ENCODE measurements at places on chromosomes 7 and 10.
A peak's percentile ranks its signal among the peaks of the same experiment; 100 is the strongest.

- DNase-seq: no peak
These were observed 201.3 kb downstream of the MAD1L1 start for GRCh38 chr7:2031451-2031845.

GRCh38 chr10:373526-374309 lies 238.5 kb downstream of the ZMYND11 start:
- peak; percentile 92 for DNase-seq

- no peak for DNase-seq
These were observed 15.1 kb downstream of the CNTNAP2 start for GRCh38 chr7:146131701-146132100.

DNA sequence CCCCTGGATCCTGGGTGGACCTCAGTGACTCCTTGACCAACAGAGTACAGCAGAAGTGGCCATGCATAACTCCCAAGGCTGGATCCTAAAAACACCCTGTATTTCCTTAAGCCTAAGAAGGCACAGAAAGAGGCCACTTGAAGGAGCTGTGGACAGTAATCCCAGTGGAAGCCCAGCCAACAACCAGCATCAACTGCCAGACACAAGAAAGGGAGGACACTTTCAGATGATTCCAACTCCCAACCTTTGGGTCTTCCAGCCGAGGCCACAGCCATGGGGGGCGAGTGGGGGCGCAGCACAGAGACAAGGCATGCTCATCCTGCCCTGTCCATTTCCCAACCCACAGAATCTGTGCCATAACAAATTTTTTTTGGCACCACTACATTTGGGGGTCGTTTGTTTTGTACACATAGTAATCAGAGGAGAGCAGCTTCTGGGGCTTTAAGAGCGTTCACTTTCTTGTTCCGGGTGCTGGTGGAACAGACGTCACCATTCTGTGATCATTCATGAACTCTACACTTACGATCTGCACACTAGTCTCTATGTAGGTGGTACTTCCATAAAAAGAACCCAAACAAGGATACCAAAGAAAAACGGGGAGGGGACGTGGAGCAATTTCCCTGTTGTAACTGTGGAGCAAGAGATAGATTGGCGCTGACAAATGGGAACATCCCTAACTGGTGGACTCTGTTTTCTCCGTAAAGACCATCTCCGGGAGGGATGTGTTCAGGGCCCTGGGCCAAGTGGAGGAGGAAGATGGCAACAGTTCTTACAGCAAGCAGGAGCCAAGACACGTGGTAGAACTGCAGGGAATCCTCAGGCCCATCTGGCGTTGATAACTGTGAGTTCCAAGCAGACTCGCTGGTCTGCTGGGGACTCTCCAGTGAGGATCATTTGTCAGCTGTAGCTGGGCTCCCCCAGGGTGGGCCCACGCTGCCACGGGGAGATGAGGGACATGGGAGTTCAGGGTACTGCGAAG lies 6.0 kb upstream of the SLC29A3 start:
- no peak for DNase-seq

DNA sequence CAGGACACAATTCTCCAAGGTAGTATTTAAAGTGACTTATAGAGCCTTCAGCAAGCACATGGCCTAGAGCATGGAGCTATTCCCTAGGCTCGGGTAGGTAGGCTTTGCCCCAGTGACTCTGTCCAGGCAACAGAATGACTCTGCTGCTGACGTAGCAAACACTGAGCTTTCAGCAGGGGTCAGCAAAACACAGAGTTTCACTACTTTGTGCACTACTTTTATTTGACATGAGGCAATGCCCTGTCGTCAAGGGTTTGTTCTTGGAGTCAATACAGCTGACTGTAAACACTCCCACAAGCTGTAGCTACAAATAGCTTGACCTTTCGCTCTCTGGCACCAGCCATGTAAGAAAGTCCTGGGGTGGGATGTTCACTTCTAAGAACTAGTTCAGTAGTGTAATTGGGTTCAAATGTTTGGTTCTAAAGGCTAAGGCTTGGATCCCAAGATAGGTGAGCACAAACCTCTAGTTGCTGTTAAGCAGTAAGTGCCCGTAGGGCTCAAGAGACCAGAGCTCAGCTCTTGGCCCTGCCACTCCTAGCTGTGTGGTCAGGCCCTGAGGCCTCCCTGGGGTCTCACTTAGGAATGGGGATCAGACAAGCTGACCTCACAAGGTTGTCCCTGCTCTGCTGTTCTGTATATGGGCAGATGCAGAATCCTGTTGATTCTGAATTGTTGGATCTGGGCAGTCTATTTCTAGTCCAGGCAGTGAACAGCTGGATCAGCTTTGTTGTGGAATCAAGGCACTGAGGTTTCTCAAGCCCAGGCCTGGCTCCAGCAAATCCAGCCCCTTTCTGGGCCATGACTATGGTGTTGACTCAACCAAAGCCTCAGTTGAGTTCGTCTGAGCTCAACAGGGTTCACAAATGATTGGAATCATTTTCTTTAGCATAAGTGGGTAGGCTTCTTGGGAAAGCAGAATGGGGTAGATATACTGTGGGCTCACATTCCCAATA lies 10.7 kb downstream of the NODAL start:
- DNase-seq: no peak

- DNase-seq: no peak
These were observed 41.8 kb upstream of the PDSS1 start for GRCh38 chr10:26655746-26656145.

- no peak for DNase-seq
These were observed 861 bp upstream of the USP6NL start for GRCh38 chr10:11612021-11613001.

DNA sequence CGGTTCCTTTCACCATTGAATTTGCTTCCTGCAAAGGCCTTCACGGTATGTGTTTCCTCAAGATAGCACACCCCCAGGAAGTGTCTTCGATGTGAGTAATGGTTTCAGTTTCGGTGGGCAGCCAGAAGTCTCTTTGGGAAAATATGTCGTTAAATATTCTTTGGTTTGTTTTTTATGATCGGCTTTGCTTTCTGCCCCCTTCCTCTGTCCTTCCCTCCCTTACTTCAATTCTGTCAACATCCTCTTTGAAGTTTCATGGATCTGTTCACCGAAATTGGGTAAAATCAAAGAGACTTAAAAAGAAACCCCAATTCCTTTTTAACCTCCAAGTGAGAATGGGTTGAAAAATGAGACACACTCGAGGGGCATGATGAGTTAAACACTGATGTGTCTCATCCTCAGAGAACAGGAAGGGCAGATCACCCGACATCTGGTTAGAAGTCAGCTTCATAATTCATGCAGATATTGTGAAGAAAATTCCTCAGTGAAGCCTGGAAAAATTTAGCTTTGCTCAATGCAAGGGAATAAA lies 170.8 kb upstream of the HABP2 start:
- peak; percentile 21 for DNase-seq

GRCh38 chr10:84269162-84269561 lies 24.3 kb downstream of the RGR start:
- DNase-seq: no peak

DNA sequence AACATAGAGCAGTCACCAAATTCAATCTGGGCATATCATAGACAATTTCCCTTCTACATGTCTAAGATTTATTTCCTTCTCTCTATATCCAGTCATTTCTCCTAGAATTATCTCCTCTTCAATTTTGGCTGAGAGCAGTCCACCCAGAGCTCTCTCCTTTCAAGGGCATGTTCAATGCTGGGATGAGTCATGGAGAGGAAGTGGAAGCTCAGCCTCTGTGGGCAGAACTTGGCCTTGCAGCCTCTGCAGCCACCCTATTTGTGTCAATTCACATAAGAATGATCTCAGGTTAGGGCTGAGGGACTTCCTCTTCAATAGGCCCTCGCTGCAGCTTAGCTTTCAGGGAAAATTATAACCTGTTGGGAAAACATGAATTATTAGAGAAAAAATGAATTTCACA lies 560.8 kb downstream of the POM121L12 start:
- DNase-seq: peak; percentile 39

GRCh38 chr7:134365341-134366054 lies 48.8 kb upstream of the SLC35B4 start:
- DNase-seq: peak; percentile 17

DNA sequence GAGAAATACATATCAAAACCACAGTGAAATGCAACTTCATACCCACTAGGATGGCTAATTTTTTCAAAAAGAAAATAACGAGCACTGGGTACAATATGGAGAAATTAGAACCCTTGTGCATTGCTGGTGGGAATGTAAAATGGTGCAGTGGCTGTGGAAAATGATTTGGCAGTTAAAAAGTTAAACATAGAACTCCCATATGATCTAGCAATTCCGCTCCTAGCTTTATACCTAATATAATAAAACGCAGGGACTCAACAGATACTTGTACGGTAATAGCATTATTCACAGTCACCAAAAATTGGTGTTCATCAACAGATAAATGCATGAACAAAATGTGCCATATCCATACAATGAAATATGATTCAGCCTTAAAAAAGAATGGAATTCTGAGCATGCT lies 58.8 kb upstream of the PLPP4 start:
- DNase-seq: no peak

GRCh38 chr10:63681993-63682697 lies 160.9 kb downstream of the REEP3 start:
- DNase-seq: peak; percentile 10
